Osteoblast (primary cell): ENCODE measurements at places on chromosomes 7 and 10.
A peak's percentile ranks its signal among the peaks of the same experiment; 100 is the strongest.

GRCh38 chr7:101632641-101633040 is 3.5 kb upstream of the MYL10 start:
- no peak overlapping the region for H3K27ac ChIP-seq
- no peak overlapping the region for H3K4me3 ChIP-seq

DNA sequence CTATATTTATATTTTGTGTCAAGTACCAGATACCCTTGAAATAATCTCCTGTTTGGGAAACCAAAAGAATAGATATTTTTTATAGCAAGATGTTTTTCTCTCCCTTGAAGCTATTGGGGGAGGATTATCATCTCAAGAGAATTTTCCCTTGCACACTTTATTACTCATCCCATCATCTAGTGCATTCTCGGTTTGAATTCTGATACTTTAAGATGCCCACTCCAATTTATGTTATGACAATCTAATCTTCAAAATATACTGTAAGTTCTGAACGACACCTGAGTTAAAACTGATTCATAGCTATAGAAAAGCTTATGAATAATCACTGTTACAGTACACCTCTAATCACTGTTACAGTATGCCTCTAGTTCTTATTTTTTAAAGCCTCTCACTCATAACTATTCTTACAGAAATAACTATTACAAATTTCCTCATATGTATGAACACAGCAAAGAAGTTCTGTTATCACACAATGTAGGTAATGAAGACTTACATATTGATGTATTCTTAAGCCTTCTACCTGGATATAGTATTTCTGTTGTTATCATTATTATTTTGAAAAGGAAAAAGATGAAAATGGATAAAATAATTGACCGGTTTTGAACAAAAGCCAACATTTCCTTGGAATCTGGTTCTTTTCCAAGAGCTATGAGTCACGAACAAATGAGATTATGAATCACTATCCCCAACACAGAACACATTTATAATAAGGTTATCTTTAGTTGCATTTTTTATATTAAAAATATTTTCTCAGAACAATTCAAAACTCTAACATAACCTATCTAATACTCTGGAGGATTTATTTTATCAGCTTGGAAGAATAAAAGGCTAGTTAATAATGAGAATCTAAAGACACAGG is 72.3 kb upstream of the FAM13C start:
- DNase-seq, result no peak
- peaks cover 29% of the 10 kb centered on the region for H3K4me1 ChIP-seq
- H3K36me3 ChIP-seq, result no peaks in the 10 kb centered on the region
- no peak overlapping the region for H3K4me3 ChIP-seq
- H3K27me3 ChIP-seq, result no peaks in the 10 kb centered on the region

GRCh38 chr7:24213311-24213710 is 70.7 kb upstream of the NPY start:
- H3K4me1 ChIP-seq, result no peaks in the 10 kb centered on the region
- H3K4me3 ChIP-seq, result no peak overlapping the region
- no peaks in the 10 kb centered on the region for H3K27me3 ChIP-seq

DNA sequence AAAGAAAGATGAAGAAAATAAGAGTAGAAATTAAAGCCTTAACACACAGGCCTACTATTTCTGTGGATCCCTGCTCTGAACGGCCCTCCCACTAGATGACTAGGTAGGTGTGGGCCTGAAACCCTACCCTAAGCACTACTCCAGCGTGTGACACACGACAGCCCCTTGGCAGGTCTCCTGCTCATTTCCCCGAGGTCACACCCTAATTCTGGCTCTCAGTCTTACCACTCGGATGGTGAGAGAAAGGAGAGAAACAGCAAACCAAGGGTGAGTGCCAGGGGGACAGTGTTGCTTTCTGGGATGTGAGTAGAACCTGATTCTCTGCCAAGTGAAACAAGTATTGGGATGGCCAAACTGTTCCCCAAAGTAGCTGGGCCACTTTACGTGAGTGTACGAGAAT is 12.1 kb downstream of the GALNTL5 start:
- H3K4me3 ChIP-seq, result no peak overlapping the region
- no peaks in the 10 kb centered on the region for H3K4me1 ChIP-seq
- H3K27me3 ChIP-seq, result no peaks in the 10 kb centered on the region
- no peaks in the 10 kb centered on the region for H3K36me3 ChIP-seq

DNA sequence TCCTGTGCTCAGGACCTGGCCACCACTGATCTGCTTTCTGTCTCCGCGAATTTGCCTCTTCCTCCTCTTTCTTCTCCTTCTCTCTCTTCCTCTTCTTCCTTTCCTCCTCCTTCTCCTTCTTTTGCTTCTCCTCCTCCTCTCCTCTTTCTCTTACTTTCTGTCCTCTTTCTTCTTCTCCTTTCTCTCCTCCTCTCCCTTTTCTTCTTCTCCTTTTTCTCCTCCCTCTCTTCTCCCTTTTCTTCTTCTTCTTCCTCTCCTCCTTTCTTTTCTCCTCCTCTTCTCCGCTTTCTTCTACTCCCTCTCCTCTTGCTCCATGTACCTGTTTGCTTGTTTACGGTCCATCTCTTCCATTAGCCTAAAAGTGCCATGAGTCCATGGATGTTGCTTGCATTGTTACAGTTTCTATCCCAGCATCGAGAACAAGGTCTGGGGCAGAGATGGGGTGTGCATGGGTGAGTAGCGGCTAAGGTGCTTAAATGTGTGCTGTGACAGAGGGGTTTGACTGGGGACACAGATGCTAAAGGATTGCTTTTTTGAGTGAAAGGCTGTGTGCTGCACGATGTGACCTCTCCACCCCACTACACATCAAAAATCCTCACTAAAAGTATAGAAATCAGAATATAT is 7.7 kb downstream of the SH2D4B start:
- H3K4me3 ChIP-seq, result no peak overlapping the region
- no peaks in the 10 kb centered on the region for H3K36me3 ChIP-seq
- DNase-seq, result peak; percentile 65
- no peaks in the 10 kb centered on the region for H3K27me3 ChIP-seq

DNA sequence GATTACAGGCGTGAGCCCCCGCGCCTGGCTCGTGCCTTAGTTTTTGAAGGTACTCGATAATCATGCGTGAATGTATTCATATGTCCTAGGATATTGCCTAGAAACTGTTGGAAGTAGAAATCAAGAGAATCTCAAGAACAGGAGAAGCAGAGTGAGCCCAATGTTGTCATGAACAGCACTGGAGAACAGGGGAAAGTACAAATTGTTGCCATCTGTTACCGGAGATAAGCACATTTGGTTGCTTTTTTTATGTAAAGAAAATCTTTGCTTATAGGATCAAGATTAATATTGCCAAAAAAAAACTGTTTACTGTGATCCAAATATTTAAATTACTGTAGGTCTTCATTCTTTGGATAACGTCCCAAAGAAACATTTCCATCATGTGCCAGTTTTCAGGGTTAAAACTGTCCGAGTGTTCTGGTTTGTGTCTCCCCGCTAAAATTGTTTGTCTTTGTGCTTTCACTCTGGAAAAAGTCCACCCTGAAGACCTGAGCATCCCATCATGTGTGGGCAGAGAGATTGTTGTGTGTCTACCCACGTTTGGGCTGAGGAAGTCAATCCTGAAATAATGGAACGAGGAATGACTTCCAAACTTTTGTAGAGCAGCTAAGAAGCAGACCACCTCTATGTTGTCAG is 95.7 kb upstream of the CELF2 start:
- DNase-seq, result no peak
- no peak overlapping the region for H3K27ac ChIP-seq
- H3K36me3 ChIP-seq, result no peaks in the 10 kb centered on the region
- no peak overlapping the region for H3K4me3 ChIP-seq
- no peaks in the 10 kb centered on the region for H3K4me1 ChIP-seq

GRCh38 chr7:8434290-8435002 is 1.0 kb downstream of the NXPH1 start:
- no peaks in the 10 kb centered on the region for H3K36me3 ChIP-seq
- peaks cover 40% of the 10 kb centered on the region for H3K27me3 ChIP-seq
- no peak overlapping the region for H3K27ac ChIP-seq
- no peaks in the 10 kb centered on the region for H3K4me1 ChIP-seq
- no peak overlapping the region for H3K4me3 ChIP-seq

- no peak for DNase-seq
- H3K36me3 ChIP-seq, result peaks cover 12% of the 10 kb centered on the region
- peaks cover 66% of the 10 kb centered on the region for H3K4me1 ChIP-seq
- no peaks in the 10 kb centered on the region for H3K27me3 ChIP-seq
- H3K27ac ChIP-seq, result peak overlapping the region; percentile 90
- no peak overlapping the region for H3K4me3 ChIP-seq
Measured at GRCh38 chr10:122492006-122492405, 30.7 kb downstream of the HTRA1 start.

- no peak overlapping the region for H3K4me3 ChIP-seq
- no peaks in the 10 kb centered on the region for H3K36me3 ChIP-seq
- DNase-seq, result no peak
- H3K27me3 ChIP-seq, result peaks cover 14% of the 10 kb centered on the region
- peaks cover 19% of the 10 kb centered on the region for H3K4me1 ChIP-seq
Measured at GRCh38 chr7:98836811-98837629, 32.8 kb downstream of the TMEM130 start.

DNA sequence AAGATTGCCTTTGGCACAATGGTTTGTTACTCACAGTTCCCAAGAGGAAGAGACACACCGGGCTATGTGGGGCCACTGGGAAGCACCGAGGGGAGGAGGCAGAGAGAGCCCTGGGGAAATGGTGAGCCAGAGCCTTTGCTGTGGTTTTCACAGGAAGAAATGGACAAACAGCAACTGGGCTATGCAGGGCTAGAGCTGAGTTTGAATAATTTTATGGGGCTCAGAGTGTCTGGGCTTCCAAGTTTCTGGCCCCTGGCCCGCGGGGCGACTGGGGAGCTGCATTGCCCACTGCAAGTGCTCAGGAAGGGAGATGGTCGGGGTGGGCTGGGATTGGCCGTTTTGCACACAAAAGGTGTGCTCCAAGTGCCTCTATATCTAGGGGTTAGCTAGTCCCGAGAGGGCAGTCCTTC is 92.6 kb downstream of the CHST15 start:
- no peaks in the 10 kb centered on the region for H3K36me3 ChIP-seq
- peaks cover 52% of the 10 kb centered on the region for H3K4me1 ChIP-seq
- no peak overlapping the region for H3K4me3 ChIP-seq
- no peak overlapping the region for H3K27ac ChIP-seq

DNA sequence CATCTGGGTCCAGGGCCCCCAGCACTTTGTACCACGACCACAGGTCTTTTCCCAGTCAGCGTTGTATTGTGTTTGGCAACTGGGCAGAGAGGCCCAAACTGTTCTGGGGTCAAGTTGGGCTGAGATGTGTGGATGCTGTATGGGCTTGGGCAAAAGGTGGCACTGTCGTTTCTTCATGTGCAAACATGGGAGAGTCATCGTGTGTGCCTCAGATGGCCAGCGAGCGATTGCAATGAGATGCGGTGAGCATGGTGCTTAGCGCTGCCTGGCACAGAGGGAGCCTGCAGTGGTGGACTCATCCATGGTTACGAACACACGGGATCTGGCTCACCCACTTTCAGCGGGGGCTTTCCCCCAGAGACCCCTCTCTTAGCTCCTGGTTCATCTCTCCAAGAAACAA is 120.4 kb upstream of the SORCS3 start:
- H3K27me3 ChIP-seq, result no peaks in the 10 kb centered on the region
- no peak overlapping the region for H3K4me3 ChIP-seq
- no peak overlapping the region for H3K27ac ChIP-seq

- H3K27ac ChIP-seq, result no peak overlapping the region
- DNase-seq, result no peak
- H3K4me3 ChIP-seq, result no peak overlapping the region
- no peaks in the 10 kb centered on the region for H3K4me1 ChIP-seq
Measured at GRCh38 chr7:138023618-138024342, 21.9 kb upstream of the CREB3L2 start.

DNA sequence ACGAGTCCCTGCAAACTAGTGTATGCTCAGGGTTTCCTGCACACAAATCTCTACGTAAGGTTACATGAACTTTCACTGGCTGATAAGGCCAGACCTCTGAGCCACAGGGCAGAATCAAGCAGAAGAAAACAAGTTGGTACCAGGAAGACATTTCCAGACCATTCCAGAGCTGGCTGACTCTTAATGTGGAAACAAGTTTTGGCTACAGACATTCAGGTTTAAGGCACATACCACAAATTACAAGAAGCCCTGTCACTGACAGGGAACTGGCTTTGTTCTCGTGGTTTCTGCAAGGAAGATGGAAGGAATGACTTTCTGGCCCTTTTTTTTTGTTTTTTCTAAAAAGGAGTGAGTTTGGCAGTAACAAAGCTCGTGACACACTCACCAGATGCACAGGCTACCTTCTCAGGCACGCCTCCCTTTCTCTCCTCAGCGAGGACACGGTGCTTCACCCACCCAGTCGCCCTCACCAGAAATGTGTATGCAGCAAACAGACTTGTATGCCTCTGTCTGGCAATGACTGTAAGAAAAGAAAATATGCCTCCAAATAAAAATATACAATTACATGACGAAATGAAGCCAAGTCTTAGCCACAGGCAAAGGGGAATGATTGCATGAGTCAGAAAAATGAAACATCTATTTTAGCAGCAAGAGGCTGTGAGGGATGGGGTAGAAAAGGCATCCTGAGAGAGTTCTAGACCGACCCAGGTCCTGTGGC is 22.6 kb downstream of the PLAC9 start:
- H3K36me3 ChIP-seq, result peaks cover 57% of the 10 kb centered on the region
- H3K4me1 ChIP-seq, result peaks cover 44% of the 10 kb centered on the region
- peak overlapping the region; percentile 97 for H3K27ac ChIP-seq
- peak; percentile 94 for DNase-seq
- no peaks in the 10 kb centered on the region for H3K27me3 ChIP-seq

GRCh38 chr10:22780474-22780885 is 66.1 kb upstream of the PIP4K2A start:
- no peak overlapping the region for H3K4me3 ChIP-seq
- H3K27ac ChIP-seq, result no peak overlapping the region
- no peaks in the 10 kb centered on the region for H3K4me1 ChIP-seq
- no peaks in the 10 kb centered on the region for H3K36me3 ChIP-seq
- no peak for DNase-seq

DNA sequence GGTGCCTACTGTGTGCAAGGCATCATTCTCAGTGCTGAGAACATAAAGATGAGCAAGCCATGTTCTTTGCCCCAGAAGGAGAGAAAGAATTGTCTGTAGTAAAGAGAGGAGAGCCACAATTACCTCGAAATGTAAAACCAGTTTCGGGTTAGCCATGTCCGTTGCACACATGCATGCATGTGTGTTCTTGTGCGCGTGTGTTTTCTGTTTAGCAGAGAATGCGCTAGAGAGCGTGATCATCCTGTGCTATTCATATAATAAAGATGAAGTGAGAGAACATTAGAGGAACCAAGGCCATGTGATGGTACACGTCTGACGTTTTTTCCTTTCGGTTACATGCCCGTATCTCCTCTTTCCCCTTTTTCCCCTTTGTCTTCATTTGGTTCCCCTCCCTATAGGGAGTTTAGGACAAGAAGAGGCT is 158.2 kb downstream of the CELF2 start:
- H3K36me3 ChIP-seq, result no peaks in the 10 kb centered on the region
- H3K27ac ChIP-seq, result no peak overlapping the region
- no peak overlapping the region for H3K4me3 ChIP-seq
- DNase-seq, result no peak
- no peaks in the 10 kb centered on the region for H3K27me3 ChIP-seq
- H3K4me1 ChIP-seq, result no peaks in the 10 kb centered on the region

GRCh38 chr10:124829447-124830115 is 28.0 kb downstream of the ABRAXAS2 start:
- no peak for DNase-seq
- H3K27me3 ChIP-seq, result no peaks in the 10 kb centered on the region
- H3K4me3 ChIP-seq, result no peak overlapping the region
- peaks cover 63% of the 10 kb centered on the region for H3K36me3 ChIP-seq
- no peaks in the 10 kb centered on the region for H3K4me1 ChIP-seq
